ENCODE measurements at places on chromosomes 3 and 15. TPM values are rescaled to one million over a fixed set of nuclear protein-coding genes. Genes with fewer than 3 reads are reported as not detected.
A peak's percentile ranks its signal among the peaks of the same experiment; 100 is the strongest.

Gene ATP2B2
- total RNA-seq = not detected

Gene ANKRD34C
- total RNA-seq = not detected

DNA sequence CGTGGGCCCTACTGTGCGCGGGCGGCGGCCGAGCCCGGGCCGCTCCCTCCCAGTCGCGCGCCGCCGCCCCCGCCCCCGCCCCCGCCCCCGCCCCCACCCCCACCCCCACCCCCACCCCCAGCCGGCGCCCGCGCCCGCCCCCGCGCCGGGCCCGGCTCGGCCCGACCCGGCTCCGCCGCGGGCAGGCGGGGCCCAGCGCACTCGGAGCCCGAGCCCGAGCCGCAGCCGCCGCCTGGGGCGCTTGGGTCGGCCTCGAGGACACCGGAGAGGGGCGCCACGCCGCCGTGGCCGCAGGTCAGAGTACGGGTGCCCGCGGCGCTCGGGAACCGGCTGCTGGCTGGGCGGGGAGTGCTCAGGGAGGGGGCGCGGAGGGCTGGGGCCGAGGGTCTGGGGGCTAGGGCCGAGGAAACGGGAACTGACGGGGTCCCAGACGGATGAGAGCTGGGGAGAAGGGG, 1.1 kb upstream of the PPARG start:
- DNase-seq = no peak

DNA sequence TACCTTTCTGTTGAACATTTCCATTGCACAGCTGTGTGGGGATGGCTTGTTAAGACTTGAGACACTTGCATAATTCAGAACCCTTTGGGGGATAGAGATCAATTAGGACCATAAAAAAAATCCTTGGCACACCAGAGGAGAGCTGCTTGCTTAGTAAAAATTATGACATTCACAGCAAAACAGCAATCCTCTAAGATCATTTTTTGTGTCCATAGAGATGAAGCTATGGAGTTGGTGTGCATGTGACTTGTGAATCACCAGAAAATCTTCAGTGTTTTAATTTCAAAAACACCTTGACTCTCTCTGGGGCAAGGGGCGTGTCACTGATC, 7.7 kb downstream of the COL8A1 start:
- no peak for DNase-seq

GRCh38 chr3:39754549-39754948, 54.9 kb upstream of the MYRIP start:
- DNase-seq = no peak

DNA sequence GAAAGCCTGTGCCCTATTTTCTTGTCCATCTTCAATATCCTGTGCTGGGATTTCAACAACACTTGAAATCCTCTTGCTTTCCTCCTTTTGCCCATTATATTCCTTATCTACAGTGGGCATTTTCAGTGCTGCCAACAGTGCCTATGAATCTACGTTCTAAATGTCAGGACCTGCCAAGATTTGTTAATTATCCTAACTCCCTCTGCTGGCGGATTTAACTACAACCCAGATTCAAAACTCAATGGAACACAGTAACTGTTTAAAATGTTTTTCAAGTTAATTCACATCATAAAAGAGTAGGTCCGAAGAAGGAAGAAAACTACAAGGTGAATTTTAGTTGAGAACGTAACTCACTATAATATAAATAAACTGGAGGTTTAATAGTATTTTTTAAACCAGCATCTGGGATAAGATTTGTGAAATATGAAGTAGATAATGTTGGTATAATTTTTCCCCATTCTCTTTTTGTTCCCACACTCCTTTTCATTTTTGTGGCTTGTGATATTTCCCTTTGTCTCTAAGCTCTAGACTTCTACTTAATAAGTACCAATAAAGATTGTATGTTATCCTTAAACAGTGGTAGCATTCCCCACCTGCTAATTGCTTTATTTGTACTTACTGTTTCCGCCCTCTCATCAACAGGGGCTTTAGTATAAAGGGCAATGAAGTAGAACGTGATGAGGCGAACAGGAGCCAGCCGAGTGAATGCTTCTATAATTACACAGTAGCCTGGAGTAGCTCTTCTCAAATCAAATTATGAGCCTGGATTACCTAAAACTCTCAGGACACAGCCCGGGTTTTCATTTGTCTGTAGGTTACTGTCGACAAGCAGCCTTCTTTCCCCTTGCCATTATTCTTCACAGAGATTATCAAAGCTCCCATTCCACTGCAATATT, 302.5 kb upstream of the ATP11B start:
- DNase-seq = peak; percentile 78

Data from OCI-LY7 (cell line).